ENCODE measurements at places on chromosomes 16 and 17.
A peak's percentile ranks its signal among the peaks of the same experiment; 100 is the strongest.

DNA sequence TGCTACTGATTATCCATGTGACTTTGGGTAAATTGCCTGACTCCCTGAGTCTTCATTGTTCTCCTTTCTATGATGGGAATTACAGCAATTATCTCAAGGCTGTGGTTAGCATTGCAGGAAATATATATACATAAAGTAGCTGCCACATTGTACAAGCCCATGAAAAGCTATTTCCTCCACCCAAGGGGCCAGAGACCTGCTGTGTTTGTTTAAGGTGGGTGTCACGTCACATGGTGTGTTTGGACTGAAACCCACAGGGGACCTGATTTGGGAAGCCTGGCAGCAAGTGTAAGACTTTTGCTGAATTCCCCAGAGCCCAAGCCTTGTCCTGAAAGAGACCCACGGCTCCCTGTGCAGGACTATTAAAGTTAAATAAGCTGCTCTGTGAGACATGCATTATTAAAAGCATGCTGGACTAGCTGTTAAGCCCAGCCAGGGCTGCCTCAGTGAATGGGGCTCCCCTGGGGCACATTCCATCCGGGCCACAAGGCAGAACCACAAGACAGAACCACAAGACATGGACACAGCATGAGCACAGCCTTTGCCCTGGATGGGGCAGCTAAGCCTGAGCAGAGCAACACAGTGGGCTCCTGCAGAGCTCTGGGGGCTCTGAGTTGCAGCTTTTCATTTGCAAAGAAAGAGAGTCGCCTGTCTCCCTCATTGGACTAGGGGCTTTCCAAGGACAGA lies 148.9 kb downstream of the SPACA3 start:
- DNase-seq = no peak

GRCh38 chr16:25950586-25951281 lies 259.0 kb downstream of the HS3ST4 start:
- no peak for DNase-seq

DNA sequence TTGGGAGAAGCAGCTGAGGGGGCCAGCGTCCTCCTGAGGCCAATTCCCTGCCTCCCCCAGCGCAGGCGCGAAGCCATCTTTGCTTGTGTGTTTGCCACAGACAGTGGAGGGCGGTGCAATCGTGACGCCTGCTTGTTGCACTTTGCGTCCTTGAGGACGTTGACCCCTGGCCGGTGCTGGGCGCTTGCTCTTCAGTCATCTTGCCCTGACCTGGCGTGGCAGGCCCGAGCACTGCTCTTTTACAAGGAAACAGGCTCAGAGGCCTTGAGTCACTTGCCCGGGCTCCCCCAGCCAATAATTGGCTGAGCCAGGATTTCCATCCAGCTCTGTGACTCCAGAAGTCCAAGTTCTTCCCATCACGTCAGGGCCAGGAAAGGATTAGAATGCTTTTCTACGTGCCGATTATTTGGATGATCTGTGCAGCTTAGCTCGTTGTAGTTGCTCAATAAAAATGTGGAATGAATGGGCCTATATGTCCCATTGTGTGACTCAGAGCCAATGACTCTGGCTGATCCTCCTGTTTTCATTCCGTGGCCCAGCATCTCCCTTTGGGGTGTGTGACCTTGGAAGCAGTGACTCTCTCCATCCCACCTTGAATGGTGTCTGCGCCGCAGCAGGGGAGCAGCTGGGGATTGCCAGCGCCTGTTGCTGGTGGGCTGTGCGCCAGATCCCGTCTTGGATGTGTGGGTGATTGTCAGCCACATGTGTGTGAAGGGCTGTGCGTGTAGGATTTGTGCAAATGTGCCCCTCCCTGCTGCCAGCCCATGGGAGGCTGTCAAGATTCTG lies 214.1 kb downstream of the SEC14L1 start:
- peak; percentile 2 for DNase-seq

DNA sequence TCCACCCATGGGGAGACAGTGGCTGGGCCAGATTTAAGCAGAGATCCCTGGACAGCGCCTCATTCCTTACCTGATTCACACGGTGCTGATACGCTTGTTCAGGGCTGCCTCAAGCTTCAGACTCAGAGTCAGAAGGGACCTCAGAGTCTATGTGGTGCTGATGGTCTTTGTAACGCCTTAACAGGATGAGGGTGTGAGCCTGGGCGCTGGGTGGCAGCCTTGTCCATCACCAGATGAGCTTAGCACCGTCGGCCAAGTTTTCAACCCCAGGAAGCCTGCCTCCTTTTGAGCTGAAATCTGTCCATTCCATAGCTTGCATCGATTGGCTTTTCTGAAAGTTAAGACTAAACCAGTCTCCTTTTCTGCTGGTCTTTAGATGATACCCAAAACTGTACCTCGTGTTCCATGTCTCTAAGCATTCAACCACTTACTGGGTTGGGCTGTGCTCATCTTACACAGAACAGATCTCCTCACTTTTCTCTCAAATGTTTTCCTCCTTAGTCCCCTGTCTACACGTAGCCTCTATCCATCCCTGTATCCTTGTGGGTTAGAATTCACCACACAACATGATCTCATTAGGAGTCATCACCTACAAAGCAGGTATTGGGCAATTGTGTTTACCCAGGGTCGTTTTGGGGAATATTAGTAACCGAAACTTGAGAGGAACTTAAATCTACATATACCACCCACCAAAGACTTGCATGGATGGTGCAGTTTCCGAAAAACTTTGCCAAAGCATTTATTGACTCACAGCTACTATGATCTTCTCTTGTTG lies 573.4 kb downstream of the CDH13 start:
- no peak for DNase-seq

GRCh38 chr17:59761385-59762048 lies 54.1 kb downstream of the VMP1 start:
- DNase-seq = no peak

GRCh38 chr17:39664581-39665561 lies at the start of gene TCAP:
TCAP (plus strand) TSS chr17:39665349; CDS start chr17:39665360, 11 bp downstream.
- DNase-seq = no peak

- no peak for DNase-seq
Measured at GRCh38 chr16:69861292-69862030, 89.7 kb upstream of the CLEC18A start.

GRCh38 chr17:78016852-78017251 lies 58.3 kb downstream of the TNRC6C start:
- DNase-seq = no peak

DNA sequence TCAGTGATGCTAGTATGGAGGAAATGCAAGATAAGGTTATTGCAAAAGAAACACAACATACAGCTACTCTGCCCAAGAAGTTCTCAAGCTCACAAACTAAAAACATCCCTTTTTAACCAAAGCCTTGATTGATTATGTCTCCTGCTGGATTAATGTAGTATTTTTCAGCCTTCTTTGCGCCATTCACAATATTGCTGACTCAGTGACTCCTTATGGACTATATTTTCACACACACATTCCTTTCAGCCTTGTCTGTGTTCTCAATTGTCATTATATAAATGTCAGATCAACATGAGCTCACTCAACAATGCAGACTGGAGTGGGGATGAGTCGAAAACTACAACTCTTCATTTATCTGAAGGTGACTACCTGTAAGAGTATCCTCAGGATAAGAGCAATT lies 579.3 kb upstream of the CDH8 start:
- no peak for DNase-seq

DNA sequence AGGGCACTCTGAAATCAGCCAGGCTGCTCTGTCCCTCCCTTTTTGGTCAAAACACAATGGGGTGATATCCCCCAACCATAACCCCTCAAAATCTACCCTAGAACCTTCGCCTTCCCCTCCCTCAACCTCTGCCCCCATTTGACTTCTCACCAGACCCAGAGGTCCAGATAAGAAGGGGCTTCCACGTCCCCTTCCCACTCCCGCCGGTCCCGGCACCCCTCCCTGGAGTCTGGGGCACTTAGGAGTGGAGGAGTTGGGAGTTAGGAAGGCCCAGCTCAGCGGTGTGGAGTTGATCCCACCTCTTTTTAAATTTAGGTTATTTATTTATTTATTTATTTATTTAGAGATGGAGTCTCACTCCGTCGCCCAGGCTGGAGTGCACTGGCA lies 619 bp upstream of the TMEM92 start:
- DNase-seq = no peak

- no peak for DNase-seq
Measured at GRCh38 chr17:17151541-17151940, 54.6 kb downstream of the PLD6 start.

DNA sequence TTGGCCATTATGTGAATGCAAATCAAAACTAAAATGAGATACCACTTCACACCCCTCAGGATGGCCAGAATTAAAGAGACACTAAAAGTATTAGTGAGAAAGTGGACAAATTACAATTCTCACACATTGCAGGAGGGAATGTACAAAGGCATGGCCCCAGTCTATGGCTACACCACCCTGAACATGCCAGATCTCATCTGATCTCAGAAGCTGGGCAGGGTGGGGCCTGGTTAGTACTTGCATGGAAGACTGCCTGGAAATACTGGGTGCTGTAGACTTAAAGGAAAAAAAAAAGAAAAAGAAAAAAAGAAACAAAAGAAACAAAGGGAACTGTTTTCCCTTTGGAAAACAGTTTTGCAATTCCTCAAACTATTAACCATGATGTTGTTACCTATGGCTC lies 97.0 kb upstream of the RBL2 start:
- no peak for DNase-seq

DNA sequence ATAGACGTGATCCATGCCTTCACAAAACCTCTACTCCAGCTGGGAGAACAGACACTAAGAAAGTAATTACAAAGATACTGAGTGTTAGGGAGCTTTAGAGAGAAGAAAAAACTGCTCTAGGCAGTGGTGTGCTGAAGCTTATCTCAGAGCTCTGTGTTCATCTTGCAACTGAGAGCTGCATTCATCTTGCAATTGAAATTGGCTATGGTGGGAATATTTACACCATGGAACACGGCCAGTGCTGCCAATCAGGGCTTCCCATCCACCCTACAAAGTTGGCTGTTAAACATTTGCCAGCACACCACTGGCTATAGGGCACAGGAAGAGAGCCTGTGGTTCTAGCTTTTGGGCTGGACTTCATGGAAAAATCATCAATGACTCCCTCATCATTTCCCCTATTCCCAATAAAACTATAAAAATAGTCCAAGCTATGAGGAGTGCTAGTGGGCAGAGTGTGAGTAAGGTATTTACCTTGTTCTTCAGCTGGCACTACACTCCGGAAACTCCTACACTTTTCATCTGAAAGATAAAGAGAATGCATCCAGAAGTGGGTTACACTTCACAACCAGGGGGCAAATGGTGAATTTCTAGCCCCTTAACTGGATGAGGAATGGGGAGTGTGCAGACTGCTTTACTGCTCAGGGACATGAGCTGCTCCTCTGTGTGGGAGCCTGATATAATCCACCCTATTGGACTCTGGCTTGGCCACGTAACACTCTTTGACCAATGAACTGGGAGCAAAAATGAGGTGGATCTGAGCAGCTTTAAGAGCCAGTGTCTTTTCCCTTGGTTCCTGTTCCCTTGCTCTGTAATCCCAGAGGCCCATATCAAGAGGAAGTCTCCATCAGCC lies 11.6 kb downstream of the GSG1L2 start:
- DNase-seq = no peak
